ENCODE measurements at places on chromosomes 7 and 10. TPM values are rescaled to one million over a fixed set of nuclear protein-coding genes. Genes with fewer than 3 reads are reported as not detected.

DNA sequence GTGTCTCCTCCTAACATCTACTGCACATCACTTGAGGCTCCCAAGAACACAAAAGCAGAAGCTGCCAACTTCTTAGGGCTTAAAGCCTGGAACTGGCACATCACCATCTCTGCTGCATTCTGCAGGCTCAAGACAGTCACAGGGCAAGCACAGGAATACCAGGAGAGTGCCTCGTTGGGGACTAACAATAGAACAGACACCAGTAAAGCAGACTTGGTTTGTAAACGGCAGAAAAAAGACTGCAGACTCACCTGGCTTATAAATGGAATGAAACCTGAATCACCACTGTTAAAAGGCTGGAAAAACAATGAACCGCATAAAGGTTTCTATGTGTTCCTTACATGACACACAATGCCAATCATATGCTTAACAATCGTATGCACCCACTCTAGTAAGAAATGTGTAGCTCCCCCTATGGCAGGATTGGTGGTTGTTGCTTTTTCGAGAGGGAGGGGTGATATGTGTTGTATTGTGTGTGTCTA, 12.8 kb downstream of the RHEB start:
- DNase-seq, result no peak

- DNase-seq, result no peak
These were observed 49.6 kb downstream of the ANKIB1 start for GRCh38 chr7:92295391-92295790.

GRCh38 chr10:56178210-56178609, 182.8 kb downstream of the ZWINT start:
- no peak for DNase-seq

Gene PNLIP
- polyA plus RNA-seq, result not detected

Gene ITIH5
- 29.1 TPM for polyA plus RNA-seq

Measured in right renal pelvis (tissue), 4 donors.